Esophagus squamous epithelium (tissue), 5 donors: ENCODE measurements at places on chromosomes 16 and 17. TPM values are rescaled to one million over a fixed set of nuclear protein-coding genes. Genes with fewer than 3 reads are reported as not detected.

Gene SLC16A11
- total RNA-seq, result 2.1 TPM

Gene TPPP3
- total RNA-seq, result 10.9 TPM

Gene KCNG4
- total RNA-seq, result not detected

GRCh38 chr17:7285679-7286078, 4.2 kb downstream of the SLC2A4 start:
- no peaks in the 10 kb centered on the region for H3K27me3 ChIP-seq
- H3K4me3 ChIP-seq, result no peak overlapping the region
- H3K4me1 ChIP-seq, result peaks cover 18% of the 10 kb centered on the region
- no peaks in the 10 kb centered on the region for H3K36me3 ChIP-seq
- H3K27ac ChIP-seq, result no peak overlapping the region
